ENCODE measurements at places on chromosomes 5 and 9.

- peak; percentile 37 for DNase-seq
Measured at GRCh38 chr9:4743131-4743875, 2.3 kb upstream of the AK3 start.

- no peak for DNase-seq
Measured at GRCh38 chr9:133089271-133089671, 27.5 kb downstream of the CEL start.

- DNase-seq, result peak; percentile 81
Measured at GRCh38 chr9:120892748-120893610, 16.0 kb upstream of the PHF19 start.

DNA sequence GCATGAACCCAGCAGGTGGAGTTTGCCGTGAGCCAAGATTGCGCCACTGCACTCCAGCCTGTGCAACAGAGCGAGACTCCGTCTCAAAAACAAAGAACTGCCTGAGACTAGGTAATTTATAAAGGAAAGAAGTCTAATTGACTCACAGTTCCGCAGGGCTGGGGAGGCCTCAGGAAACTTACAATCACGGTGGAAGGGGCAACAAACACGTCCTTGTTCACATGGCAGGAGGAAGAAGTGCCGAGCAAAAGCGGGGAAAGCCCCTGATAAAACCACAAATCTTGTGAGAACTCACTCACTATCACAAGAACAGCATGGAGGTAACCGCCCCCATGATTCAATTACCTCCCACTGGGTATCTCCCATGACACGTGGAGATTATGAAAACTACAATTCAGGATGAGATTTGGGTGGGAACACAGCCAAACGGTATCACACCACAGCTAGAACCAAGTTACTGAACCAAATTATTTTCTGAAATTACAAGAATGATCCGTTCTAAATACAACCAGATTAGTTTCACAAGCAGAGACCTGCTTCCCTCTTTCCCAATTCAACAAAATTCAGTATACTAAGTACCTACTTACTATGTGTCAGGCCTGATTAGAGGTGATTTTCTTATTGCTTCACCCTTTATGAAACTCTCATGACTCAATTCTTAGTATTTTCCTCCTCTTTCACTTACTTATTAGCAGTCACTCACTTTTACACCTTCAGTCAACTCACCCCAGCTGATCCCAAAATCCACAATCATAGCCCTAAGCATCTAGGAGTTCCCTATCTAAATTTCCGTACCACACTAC, 8.4 kb downstream of the UBTD2 start:
- DNase-seq, result peak; percentile 89

DNA sequence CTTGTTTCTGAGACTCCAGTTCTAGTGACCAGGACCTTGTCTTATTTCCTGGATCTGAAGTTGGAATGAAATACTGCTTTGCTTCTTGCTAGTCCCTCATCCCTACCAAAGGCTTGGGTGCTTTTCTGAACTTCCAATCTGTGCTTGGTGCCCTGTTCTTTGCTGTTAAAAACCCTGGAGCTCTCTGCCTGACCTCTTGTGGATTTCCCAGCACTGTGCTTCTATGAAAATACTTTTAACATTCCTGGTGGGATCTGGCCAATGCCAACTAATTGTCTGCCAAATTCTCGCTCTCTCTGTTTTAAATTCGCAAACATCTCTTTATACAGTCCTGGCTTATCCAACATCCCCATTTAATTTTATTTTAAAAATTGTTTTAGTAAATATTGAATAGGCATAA, 26.7 kb upstream of the CSNK1G3 start:
- no peak for DNase-seq

Measured in suppressor macrophage treated with lipopolysaccharide for 1 hour (primary cell).